ENCODE measurements at places on chromosomes 2 and 18.

DNA sequence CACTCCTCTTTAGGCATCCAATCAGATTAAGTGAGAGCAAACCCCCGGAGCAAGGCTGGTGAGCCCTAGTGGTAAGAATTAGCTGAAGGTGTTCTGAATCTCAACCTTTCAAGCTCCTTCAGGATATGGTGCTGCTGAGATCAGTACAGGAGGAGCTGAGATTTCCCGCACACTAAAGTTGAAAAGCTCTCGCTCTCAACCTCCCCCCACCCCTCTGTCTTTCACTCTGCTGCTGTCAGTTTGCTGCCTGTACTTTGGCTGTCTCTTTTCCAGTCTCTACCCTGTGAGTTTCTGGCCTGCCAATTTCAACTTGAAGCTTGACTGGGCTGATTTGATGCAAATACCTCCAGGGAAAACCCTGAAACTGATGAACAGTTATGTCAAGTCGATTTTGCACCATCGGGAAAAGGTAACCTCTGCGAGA, 15.7 kb downstream of the ZEB2 start:
- DNase-seq: no peak

GRCh38 chr2:168424112-168424951, 31.7 kb upstream of the CERS6 start:
- DNase-seq: peak; percentile 40

- DNase-seq: no peak
Measured at GRCh38 chr18:36101943-36102342, 27.2 kb downstream of the SLC39A6 start.

DNA sequence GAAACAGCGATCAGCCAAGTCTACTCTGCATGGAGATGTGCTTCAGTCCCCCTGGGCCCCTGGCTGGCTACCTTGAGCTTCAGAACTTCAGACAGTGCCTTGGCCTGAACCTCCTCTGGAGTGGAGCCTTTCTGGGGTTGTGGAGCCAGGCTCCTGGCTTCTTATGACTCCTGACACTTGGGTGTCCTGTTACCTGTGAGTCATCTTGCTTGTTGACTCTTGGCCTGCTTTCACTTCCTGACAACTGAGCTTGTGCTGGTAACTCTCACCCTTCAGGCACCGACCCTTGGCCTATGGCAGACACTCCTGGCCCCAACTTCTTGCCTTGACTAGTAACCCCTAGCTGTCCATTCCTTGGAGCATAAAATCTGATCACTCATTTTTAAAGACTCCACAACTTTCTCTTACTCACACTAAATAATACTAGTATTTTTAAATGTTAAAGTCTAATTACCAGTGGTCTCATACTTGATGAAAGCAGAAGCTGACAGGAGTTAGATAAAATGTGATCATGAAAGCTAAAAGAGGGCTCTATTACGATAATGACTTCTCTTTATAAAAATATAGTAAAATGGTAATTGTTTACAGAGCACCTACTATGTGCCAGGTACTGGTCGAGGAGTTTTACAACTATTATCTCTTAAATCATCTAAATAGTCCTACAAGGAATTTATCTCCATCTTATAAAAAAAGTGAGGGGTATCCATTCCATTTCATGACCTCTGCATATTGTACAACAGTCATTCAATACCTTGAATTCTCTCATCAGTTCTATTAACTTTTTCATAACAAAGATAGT, 46.3 kb upstream of the VIT start:
- peak; percentile 61 for DNase-seq

- peak; percentile 45 for DNase-seq
Measured at GRCh38 chr2:175107146-175107545, 60.9 kb downstream of the ATF2 start.

DNA sequence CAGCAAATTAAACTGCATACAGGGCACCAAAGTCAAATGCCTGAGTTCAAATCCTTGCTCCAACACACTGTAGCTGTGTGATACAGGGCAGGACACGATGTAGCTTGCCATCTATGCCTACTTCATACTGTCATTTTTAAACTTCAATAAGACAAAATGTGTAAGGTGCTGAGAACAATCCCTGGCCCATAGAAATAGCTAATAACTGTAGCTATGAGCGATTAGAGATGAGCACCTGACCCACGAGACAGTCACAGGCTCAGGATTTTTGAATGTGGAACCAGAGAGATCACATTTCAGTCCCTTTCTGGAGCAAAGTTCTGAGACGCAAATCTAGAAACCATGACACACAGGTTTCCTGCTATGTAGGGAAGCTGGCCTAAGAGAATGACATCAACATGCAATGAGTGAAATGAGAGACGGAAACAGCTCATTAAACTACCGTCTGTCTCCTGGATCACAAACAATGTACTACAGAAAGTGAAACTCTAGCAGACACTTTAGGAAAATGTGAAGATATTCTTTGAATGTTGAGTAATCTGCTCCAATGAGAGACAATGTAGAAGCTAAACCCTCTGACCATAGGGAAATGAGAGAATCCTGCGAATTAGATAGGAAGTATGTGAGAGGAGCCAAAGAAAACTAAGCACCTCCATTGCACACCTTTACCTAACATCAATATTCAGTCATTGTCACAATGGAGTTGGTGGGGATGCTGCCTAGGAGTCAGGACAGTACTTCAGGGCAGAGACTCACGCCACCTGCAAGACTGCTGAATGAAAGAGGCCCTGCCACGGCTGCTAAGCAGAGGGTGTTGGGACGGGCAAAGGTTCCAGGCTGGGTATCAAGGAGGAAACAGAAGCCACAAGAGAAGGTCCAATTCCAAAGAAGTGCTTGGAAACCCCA, 25.5 kb downstream of the B4GALT6 start:
- DNase-seq: no peak

GRCh38 chr18:6366776-6367175, 47.9 kb downstream of the L3MBTL4 start:
- DNase-seq: no peak

- peak; percentile 48 for DNase-seq
Measured at GRCh38 chr2:27638037-27638637, 9.3 kb downstream of the GPN1 start.

DNA sequence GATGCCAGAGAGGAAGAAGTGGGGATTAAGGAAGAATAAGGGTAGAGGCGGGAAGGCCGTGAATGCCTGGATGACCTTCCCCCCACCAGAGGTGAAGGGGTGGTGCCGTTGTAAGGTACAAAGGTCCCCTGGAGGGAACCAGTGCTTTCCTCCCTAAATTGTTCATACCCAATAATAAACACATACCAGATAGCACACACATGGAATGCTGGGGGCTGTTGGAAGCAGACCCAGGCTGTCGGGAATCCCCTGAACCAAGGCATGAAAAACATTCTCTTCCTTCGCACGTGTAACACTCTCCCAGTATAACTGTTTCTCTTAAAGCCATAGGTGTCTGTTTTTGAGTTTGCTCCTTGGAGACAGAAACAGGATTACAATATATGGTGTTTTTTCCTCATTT, 107.1 kb upstream of the CTAGE1 start:
- DNase-seq: no peak

DNA sequence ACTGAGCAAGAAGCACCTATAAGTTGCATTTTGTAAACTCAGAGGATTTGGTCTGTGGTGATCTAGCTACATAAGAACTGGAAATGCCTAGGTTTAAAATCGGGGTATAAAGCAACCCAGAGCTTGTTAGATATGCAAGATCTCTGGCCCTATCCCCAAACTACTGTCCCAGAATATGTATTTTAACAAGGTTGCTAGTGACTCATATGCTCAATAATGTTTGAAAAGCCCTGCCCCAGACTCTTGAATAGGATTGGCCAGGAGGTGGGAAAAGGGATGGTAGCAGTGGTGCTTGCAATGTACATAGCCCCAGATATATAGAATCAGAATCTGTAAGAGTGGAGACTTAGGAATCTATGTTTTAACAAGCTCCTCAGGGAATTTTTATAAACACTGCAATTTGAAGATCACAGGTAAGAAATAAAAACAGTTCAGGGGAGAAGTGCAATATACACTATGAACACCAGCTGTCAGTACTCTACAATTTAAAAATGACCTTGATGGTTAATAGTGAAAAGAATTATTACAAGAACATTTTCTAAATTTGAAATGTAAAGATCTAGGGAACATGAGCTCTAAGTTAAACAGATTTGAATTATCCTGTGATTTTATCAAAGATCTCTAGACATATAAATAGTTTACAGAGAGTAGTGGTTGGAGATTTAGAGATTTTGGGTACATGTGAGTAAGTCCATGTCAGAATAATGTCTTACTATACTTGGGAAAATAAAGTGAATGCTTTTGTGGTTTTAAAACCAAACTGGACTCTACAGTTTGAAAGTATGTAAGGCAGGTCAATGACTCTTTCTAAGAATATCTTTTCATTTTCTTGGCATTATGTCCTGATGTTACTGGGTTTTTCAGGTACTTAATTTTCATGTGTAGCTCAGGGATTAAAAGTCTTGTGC, 7.7 kb upstream of the MMADHC start:
- peak; percentile 51 for DNase-seq

DNA sequence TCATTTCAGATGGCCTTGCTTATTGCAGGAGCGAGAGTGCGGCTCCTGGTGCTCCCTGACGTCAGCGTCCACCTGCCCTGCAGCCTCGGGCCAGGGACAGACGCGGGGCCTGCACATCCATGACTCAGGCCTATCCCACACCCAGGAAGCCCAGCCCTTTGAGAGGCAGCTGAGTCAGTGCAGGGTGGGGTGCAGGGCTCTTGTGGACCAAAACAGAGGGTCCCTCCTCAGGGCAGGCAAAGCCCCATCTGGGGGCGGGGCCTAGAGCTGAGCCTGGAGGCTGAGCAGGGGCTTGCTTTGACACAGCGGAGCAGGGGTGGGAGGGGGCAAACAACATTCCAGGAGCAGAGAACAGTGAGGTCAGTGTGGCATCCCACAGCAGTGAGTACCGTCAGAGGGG, 7.7 kb upstream of the ARHGEF4 start:
- DNase-seq: no peak

DNA sequence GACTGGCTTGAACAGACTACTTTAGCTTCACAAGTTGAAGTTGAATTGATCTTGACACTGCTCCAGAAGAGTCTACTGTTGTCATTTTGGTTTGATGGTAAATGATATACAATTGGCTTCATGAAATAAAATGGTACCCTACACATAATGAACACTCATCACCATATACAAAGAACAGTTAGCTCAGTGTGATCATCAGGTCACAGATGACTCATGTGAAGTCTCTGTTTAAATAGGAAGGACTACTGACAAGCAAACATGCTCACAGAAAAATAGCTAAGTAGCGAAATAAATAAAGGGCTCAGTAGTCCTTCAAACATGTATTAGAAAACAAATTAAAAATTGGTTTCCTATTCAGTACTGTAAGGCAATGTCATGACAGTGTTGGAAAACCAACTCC, 96.2 kb downstream of the MEIS1 start:
- no peak for DNase-seq

DNA sequence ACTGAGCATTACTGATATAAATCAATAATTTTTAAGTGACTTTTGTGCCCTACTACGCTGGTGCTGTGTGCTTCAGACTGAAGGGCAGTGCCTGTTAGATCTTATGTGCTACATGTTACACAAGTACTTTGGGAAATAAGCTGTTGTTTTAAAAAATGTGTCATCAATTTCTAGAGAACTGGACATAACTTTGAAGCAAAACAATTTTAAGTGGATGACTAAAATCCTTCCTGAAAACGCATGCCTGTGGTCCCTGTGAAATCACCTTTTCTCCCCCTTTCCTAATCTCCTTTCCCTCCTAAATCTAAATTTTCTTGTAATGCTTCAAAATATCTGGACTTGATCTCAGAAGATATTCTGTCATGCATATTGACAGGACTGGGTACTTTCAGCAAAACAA, 7.1 kb upstream of the IL1RL1 start:
- DNase-seq: peak; percentile 27

DNA sequence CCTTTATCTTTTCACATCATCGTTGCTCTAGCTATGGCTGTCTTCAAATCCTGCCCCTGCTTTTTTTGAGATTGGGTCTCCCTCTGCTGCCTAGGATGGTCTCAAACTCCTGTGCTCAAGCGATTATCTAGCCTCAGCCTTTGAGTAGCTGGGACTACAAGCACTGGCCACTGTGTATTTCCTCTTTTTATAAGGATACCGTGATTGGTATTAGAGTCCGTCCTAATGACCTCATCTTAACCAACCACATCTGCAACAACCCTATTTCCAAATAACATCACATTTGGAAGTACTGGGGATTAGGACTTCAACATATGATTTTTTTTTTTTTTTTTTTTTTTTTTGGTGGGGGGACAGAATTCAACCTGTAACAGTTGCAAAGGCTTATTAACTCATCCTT, 9.1 kb downstream of the RESP18 start:
- no peak for DNase-seq

DNA sequence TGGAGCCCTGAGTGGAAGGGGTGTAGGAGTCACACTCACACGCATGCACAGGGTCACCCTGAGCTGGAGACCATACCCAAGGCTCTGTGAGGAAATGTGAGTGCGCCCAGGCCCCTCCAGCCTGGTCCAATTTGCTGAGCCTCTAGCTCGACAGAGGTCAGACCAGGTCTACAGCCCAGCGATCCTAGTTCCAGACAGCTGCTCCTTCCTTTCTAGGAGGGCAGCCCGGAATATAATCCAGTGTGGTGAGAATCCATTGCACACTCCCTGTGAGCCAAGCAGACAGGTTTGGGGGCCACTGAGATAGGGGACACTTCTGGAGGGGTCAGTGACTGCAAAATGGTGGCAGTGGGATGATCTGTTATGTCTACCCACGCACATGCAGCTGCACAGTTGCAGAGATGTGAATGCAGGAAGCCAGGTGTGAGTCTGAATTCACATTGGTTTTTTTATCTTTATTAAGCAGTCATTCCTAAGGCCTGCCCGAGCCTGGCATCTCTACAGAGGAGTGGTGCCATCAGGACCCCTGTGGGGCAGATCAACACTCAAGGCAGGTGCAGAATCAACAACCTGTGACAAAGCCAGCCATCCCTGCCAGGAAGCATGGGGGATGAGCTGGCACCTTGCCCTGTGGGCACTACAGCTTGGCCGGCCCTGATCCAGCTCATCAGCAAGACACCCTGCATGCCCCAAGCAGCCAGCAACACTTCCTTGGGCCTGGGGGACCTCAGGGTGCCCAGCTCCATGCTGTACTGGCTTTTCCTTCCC, at the start of gene GPR148:
Gene GPR148 (plus strand): TSS at position 522 of the 768 bp plus-strand sequence. CDS start 82 bp downstream, at position 604.
- DNase-seq: no peak

- DNase-seq: no peak
Measured at GRCh38 chr2:5449867-5450266, 242.3 kb upstream of the SOX11 start.

- DNase-seq: peak; percentile 38
Measured at GRCh38 chr2:166127217-166128155, at the start of gene SCN1A. Gene SCN1A, minus strand, starts transcription at chr2:166128020. Its CDS starts 54,399 bp downstream, at chr2:166073621.

DNA sequence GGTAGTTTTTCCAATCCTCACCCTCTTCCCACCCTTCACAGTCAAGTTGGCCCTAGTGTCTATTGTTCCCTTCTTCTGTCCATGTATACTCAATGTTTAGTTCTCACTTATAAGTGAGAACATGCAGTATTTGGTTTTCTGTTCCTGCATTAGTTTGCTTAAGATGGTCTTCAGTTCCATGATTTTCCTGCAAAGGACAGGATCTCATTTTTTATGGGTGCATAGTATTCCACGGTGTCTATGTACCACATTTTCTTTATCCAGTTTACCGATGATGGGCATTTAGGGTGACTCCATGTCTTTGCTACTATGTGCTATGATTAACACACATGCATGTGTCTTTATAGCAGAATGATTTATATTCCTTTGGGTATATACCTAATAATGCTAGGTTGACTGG, 104.4 kb downstream of the STRN start:
- DNase-seq: no peak

- peak; percentile 87 for DNase-seq
Measured at GRCh38 chr2:200618590-200619021, 32.8 kb downstream of the AOX1 start.

- peak; percentile 15 for DNase-seq
Measured at GRCh38 chr2:133518700-133519344, 49.4 kb downstream of the NCKAP5 start.

GRCh38 chr2:10750610-10751009, 29.2 kb downstream of the ATP6V1C2 start:
- no peak for DNase-seq

All from fibroblast of skin of scalp (primary cell).